Liver (tissue), 10 donors: ENCODE measurements at places on chromosomes 4 and X. TPM values are rescaled to one million over a fixed set of nuclear protein-coding genes. Genes with fewer than 3 reads are reported as not detected.

DNA sequence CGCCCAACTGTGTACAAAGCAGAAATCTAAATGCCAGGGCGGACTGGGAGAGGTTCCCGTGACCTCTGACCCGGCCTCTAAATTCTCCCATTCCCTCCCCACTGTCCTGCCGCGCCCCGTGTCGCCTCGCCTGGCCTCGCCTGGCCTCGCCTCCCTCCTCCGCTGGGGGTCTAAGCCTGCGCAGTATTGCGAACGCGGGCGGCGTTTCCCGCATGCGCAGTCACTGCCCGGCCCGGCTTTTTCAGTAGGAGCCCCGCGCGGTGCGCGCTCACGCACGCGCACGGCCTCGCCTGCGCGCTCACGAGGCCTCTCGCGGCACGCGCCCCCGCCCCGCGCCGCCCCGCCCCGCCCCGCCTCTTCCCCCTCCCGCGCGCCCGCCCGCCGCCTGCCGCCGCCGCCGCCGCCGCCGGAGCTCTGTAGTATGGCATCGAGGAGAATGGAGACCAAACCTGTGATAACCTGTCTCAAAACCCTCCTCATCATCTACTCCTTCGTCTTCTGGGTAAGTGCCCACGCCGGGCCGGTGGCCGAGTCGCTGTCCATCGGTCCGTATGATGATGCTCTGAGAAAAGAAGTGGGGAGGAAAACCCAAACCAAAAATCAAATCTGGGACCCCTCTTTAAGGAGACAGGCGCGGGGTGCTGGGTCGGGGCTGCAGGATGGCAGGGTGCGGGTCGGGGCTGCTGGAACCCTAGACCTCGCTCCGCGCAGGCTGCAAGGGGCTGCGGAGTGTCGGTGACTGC lies at the start of gene TSPAN7:
TSPAN7 (plus strand) TSS at position 417 of the 743 bp plus-strand sequence; CDS start at position 422, 5 bp downstream.
- no peaks in the 10 kb centered on the region for H3K36me3 ChIP-seq
- H3K4me3 ChIP-seq, result peak within 1 kb of the TSS; percentile 61
- no peak within 1 kb of the TSS for H3K27ac ChIP-seq
- H3K27me3 ChIP-seq, result no peaks in the 10 kb centered on the region
- DNase-seq, result peak; percentile 80

- peak; percentile 52 for DNase-seq
- no peaks in the 10 kb centered on the region for H3K36me3 ChIP-seq
- H3K27ac ChIP-seq, result peak within 1 kb of the TSS; percentile 96
- H3K4me1 ChIP-seq, result peaks cover 9% of the 10 kb centered on the region
- peak within 1 kb of the TSS; percentile 45 for H3K4me3 ChIP-seq
Observed at GRCh38 chrX:129523079-129523911, at the start of gene SMARCA1. Gene SMARCA1 (minus strand): TSS chrX:129523490. CDS start chrX:129523370, 120 bp downstream.

DNA sequence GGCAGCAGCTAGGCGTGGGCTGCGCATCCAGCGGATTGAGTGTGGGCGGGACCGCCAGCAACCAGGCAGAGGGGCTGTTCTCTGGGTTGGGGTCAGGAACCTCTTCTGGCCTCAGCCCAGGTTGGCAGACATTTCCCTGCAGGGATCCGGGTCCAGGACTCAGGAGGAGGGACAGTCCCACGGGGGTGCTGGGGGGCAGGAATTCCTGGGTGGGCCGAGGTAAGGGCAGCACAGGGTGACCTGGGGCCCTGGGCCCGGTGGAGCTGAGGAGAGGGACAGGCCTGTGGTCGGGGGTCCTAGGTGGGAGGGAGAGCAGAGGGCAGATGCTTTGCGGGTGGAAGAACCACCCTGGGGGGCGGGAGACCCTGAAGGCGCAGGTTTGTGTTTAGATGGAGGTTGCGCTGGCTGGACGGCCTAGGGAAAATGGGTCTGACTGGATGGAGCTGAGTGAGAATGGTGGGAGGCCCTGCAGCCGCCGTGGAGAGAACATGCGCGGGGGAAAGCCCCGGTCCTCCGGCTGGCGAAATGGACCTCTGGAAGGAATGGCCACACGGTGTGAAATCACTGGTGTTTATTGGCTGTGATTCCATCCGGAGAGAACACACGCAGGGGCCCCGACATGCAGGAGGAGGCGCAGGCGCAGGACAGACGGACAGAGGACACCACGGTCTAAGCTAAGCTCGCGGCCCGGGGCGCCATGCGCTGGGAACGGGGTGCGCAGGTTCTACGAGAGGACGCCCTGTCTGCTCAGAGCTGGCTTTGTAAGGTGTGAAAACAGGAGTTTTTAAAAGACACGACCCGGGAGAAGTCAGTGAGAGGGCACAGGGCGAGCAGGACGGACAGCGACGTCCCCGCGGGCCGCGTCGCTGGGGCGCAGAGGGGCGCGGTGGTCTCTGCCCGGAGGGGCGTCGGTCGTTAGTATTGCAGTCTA lies 41.3 kb downstream of the CPLX1 start:
- no peak overlapping the region for H3K27ac ChIP-seq
- H3K4me1 ChIP-seq, result peaks cover 25% of the 10 kb centered on the region
- peaks cover under 1% of the 10 kb centered on the region for H3K36me3 ChIP-seq
- H3K4me3 ChIP-seq, result no peak overlapping the region
- no peak for DNase-seq
- no peaks in the 10 kb centered on the region for H3K27me3 ChIP-seq

DNA sequence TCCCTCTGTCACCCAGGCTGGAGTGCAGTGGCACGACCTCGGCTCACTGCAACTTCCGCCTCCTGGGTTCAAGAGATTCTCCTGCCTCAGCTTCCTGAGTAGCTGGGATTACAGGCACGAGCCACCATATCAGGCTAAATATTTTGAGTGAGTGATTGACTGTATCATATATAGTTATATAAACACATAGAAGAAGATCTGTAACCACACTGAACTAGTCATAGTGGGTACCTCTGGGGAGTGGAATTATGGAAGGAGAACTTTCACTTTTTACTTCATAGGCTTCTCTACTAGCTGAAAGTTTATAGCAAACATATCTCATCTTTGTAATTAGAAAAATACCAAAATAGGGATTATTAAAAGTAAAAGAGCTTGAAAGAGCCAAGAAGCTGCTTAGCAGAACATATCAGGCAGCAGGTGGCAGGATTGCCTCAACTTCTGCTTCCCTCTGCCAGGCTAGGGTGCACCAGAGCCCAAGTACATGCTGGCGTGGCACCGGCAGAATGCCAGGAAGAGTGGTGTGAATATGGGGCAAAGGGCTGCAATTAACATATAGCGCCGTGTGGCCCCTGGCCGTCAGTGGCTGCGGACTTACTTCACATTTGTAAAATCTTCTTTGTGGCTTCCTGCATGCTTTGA lies 39.5 kb upstream of the CD40LG start:
- DNase-seq, result no peak
- H3K4me1 ChIP-seq, result no peaks in the 10 kb centered on the region
- H3K27me3 ChIP-seq, result no peaks in the 10 kb centered on the region
- H3K27ac ChIP-seq, result no peak overlapping the region

GRCh38 chr4:138494931-138495330 lies 252.8 kb upstream of the SLC7A11 start:
- DNase-seq, result no peak
- no peak overlapping the region for H3K4me3 ChIP-seq
- no peaks in the 10 kb centered on the region for H3K36me3 ChIP-seq

BCORL1 gene
- 1.7 TPM for total RNA-seq

- H3K4me3 ChIP-seq, result no peak overlapping the region
- H3K36me3 ChIP-seq, result no peaks in the 10 kb centered on the region
- H3K27ac ChIP-seq, result no peak overlapping the region
- DNase-seq, result no peak
- H3K4me1 ChIP-seq, result peaks cover 5% of the 10 kb centered on the region
Observed at GRCh38 chr4:159484864-159485263, 382.0 kb downstream of the RAPGEF2 start.

DNA sequence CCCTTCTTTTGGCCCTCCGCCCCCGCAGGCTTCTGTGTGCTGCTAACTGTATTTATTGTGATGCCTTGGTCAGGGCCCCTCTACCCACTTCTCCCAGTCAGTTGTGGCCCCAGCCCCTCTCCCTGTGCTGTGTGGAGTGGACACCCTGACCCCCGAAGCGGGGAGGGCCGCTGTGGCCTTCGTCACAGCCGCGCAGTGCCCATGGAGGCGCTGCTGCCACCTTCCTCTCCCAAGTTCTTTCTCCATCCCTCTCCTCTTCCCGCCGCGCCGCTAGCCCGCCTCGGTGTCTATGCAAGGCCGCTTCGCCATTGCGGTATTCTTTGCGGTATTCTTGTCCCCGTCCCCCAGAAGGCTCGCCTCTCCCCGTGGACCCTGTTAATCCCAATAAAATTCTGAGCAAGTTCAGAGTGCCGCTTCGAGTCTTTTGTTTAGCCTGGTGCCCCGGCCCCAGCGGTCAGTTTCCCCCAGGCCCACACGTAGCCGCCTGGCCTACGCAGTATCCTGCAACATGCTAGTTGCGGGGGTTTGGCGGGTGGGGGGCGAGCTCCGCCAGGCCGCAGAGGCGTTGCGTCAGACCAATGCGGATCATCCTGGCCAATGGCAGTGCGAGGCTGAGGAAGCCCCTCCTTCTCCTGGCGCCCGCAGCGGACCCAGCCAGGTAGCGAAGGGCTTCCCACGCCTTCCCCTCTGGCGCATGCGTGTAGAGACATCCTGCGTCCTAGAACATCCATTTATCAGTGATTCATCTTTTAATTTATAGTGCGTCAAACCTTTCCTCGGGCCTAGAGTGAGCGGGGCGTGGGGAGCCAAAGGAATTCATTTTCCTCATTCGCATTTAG lies 5.6 kb upstream of the KANTR start:
- H3K4me3 ChIP-seq, result no peak overlapping the region
- H3K27me3 ChIP-seq, result no peaks in the 10 kb centered on the region
- peak; percentile 52 for DNase-seq
- H3K4me1 ChIP-seq, result peaks cover 12% of the 10 kb centered on the region
- peaks cover 5% of the 10 kb centered on the region for H3K36me3 ChIP-seq

DNA sequence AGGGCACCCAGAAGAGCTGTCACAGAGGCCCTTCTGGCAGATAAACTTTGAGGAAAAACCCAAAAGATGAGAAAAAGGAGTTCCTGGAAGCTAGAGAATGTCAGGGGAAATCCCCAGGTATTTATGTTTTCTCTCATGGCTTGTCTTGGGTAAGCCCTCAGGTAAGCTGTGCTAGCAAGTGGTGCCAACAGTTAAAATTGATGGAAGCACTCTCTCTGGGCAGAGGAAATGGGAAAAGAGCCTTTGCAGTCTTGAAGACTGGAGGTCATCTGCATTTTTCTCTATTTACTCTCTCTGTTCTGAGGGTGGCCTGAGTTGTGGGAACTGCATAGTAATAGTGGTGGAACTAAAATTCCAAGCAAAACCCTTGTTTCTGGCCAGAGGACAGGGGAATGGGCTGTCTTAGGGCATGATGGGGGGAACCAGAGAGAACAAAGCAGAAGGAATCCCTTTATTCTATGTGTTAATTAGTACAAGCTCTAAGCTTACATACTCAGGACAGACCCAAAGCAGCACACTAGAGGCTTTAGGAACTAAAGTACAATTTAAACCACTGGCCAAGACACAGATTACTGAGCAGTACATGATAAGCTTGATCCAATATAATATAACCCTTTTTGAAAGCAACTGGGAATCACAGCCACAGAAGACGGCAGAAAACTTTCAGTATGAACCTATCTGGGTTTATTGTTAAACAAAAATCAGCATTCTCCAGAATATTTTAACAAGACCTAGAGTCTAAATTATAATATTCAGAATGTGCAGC lies 53.3 kb upstream of the SLC10A4 start:
- H3K4me3 ChIP-seq, result no peak overlapping the region
- no peaks in the 10 kb centered on the region for H3K4me1 ChIP-seq
- H3K36me3 ChIP-seq, result peaks cover 3% of the 10 kb centered on the region
- no peak overlapping the region for H3K27ac ChIP-seq
- no peak for DNase-seq

DNA sequence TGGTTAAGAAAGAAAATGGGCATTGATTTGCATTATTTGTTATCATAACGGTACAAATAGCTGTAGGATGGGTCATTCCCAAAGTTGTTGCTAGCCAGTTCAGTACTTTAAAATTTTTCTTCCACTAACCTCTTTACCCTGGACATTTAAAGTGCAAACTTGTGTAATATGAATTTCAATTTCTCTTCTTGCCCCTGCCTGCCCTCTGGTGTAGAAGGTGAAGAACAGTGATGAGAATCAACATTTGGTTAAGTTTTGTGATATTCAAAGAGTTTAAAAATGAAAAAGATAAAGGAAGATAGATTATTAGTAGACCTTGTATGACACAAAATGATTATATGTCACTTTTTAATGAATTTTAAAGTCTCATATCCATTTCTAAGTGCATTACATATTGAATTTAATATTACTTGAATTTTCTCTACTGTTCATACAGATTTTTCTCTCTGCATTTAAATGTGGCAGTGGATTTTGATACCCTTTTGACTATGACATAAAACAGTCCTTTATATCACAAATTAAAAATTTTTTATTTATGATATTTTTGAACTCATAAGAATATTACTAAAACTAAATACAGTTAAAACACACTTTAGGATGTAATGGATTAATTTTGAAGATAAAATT lies 337.7 kb downstream of the BMPR1B start:
- no peak for DNase-seq
- no peak overlapping the region for H3K4me3 ChIP-seq
- H3K4me1 ChIP-seq, result no peaks in the 10 kb centered on the region
- H3K27ac ChIP-seq, result no peak overlapping the region
- no peaks in the 10 kb centered on the region for H3K27me3 ChIP-seq
